GM12864 (cell line): ENCODE measurements at places on chromosomes 4 and X.

GRCh38 chrX:125004799-125005198 is 314.9 kb upstream of the TEX13C start:
- no peak for DNase-seq

DNA sequence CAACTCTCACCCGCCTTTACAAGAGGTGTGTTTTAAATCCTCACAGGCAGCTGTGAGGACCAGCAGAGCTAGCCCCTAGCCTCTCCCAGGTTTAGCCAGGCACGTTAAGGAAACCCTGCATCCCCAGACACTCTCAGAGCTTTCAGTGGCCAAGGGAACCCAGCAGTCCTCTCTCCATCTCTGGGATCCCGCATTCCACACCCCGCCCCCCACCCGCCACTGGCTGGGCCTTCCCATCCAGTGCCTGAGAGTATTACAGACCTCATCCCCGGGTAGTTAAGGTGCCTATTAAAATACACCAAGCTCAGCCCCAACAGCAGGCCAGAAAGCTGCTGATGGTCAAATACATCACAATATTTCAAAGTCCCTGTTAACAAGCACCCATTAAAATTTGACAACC is 256.2 kb downstream of the BCOR start:
- no peak for DNase-seq

GRCh38 chr4:107665001-107665400 is 55.0 kb downstream of the PAPSS1 start:
- DNase-seq, result no peak

DNA sequence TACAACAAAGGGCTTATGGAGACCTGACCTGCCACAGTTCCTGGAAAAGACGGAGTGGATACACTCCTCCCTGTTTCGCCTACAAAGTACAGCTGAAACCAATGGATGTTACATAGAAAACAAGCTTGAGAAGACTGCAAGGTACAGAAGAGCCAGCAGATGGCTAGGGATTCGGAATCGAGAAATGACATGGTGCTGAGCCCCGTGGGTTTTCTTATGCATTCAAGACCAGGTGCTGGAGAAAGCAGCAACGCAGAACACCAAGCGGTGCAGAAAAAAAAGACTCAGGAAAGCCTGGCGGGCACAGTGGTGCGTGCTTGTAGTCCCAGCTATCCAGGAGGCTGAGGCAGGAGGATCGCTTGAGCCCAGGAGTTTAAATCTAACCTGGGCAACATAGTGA is 13.8 kb downstream of the TIMM17B start:
- no peak for DNase-seq

- no peak for DNase-seq
Measured at GRCh38 chr4:25635501-25635900, 20.1 kb upstream of the SLC34A2 start.

GRCh38 chr4:3673176-3673575 is 93.0 kb upstream of the ADRA2C start:
- no peak for DNase-seq

- DNase-seq, result no peak
Measured at GRCh38 chrX:13250826-13251580, 68.8 kb downstream of the ATXN3L start.

GRCh38 chrX:2264179-2265030 is 236.4 kb downstream of the DHRSX start:
- no peak for DNase-seq

- no peak for DNase-seq
Measured at GRCh38 chr4:52576326-52576725, 82.8 kb downstream of the USP46 start.

DNA sequence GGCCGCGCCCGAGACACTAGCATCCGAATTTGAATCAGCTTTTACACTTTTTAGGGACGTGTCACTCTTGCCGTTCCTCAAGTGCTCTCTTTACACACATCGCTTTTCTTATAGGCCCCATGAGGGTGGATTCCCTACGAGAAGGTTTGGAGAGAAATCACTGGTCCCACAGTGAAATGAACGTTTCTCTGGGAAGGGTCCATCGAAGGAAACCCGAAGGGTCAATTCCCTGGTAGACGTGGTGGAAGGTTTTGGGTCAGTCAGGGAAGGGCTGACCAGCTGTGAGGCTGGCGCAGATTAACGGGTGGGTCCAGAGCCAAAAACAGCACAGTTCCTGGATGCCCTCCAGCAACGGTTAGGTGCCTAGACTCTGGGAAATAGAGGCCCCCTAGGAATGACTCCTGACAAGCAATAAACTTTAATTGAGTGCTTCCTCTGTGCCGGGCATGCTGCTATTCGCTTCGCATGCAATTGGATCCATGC is 35.9 kb downstream of the ETDC start:
- no peak for DNase-seq

GRCh38 chr4:172778583-172778982 is 390.0 kb upstream of the GALNT7 start:
- DNase-seq, result no peak

DNA sequence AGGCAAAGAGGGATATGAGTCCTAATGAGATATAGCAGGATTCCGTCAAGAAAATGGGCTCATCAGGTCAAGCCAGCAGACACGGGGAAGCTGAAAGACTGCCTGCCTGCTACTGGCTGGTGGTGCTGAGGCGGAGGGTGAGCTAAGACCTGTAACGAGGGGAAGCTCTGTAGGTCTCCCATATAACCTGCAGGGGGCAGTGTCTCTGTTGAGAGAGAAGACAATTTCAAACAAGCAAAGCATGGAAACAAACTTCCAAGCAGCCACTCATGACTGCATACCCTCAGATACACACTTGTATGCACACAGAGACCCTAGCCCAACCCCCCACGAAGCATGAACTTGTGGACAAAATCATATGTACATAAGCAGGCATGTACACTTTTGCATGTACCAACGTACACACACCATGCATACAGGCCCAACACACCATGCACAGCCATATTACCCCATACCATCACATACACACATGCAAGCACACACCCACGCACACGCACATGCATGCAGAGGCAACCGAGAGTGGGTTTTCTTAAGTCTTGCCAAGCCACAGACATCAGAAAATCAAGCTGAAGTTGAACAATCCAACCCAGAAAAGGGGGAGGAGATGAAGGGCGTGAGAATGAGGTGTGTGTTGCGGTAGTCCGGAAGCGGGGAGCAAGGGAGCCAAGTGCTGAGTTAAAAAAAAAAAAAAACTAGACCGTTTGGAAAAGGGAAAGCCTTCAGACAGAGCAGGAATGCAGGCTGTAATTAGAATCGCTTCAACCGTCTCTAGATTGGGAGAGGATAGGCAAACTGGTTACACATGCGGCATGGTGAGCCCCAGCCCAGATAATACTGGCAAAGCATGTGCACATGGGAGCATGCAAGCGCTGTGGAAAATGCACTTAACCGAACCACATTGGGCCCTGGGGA is 71.0 kb downstream of the PJA1 start:
- DNase-seq, result peak; percentile 1

- no peak for DNase-seq
Measured at GRCh38 chrX:116277351-116278225, 107.0 kb downstream of the AGTR2 start.

DNA sequence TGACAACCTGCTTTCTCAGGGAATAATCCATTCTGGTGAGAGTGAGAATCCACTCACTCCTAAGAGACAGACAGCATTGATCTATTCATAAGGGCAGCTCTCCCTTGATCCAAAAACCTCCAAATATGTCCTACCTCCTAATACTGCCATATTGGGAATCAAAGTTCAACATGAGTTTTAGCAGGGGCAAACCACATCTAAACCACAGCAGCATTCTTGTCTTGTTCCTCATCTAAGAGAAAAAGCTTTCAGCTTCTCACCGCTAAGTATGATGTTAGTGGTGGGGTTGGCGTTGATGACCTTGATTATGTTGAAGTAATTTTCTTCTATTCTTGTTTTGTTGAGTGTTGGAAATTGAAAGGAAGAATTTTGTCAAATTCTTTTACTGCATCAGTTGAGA is 69.6 kb downstream of the SERTM2 start:
- DNase-seq, result no peak

DNA sequence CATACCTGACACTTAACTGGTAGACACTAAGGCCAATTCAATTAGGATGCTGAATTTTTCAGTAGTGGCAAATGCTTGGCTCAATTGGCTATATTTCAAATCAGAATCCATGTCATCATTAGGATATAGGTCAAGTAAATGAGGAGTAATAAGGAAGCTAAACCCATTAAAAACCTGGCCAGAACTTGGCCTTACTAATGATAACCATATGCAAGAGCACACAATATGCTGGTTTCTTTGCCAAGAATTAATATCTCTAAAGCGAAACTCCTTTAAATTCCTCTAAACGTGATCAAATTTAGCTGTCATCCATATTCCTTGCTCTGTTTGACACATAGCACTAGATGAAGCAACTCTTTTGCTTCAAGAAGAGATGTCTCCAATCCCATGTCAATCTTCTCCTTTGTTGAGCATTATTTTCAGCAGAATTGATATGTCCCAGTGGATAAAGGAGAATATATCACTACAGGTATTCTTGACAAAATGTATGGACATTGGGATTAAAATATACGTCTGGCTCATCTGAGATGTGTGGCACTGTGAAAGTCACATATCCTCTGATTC is 206.1 kb upstream of the ANKRD50 start:
- no peak for DNase-seq

DNA sequence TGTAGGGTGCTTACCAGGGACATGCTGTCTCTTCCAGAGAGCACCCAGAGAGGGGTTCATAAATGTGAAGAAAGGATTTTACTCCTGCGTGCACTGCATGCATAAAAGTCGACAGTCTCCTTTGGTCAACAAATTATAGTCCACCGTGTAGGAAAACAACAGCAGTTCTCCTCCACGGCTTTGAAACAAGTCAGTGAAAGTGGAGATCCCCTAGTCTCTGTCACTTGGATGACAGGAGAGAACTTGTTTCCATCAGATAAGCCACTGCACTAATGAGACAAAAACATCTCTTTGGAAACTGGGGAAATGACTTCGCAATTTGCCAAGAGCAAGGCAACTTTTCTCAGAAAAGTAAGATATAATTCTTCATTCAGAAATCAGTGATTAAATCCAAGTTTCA is 9.7 kb downstream of the UNC5C start:
- DNase-seq, result no peak

DNA sequence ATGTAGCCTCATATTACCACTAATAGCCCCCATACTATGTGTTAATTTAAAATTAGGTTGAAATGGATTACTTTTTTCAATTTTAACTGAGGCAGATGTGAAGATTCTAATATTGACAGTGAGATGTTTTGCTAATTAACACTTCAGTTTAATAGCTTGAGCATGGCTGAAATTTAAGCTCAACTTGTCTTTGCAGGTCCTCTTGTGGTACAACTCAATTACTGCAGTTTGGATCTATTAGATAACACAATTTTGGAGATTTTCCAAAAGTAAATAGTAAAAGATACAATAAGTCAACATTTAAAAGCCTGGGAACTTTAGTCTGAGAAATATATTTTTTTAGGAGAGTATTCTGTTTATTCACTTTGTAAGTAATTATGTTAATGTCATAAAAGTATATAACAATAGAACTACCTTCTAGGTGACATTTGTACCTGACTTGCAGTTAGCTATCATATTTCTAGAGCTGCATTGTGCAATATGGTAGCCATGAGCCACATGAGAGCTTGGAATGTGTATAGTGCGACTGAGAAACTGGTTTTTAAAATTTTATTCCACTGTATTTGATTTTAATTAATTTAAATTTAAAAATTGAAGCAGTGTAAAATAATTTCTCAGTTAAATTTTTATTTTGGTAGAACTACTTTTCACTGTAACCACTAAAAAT is 73.1 kb upstream of the FMR1 start:
- DNase-seq, result no peak

DNA sequence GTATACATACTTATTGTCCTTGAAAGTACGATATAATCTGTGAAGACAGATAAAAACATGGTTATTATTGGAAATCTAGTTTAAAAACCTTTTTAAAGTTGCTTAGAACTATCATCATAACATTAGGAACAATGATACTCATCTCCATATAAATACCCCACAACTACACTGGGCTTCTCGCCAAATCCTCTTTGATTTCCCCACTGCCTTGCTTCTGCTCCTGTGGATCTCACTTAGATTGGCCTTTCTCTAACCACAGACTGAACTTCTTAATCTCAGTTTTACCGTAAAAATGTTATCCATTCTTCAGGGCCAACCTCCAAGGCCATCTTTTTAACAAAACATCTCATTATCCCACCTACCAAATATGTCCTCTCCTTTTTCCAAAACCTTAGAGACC is 77.6 kb downstream of the PRKG2 start:
- DNase-seq, result no peak

DNA sequence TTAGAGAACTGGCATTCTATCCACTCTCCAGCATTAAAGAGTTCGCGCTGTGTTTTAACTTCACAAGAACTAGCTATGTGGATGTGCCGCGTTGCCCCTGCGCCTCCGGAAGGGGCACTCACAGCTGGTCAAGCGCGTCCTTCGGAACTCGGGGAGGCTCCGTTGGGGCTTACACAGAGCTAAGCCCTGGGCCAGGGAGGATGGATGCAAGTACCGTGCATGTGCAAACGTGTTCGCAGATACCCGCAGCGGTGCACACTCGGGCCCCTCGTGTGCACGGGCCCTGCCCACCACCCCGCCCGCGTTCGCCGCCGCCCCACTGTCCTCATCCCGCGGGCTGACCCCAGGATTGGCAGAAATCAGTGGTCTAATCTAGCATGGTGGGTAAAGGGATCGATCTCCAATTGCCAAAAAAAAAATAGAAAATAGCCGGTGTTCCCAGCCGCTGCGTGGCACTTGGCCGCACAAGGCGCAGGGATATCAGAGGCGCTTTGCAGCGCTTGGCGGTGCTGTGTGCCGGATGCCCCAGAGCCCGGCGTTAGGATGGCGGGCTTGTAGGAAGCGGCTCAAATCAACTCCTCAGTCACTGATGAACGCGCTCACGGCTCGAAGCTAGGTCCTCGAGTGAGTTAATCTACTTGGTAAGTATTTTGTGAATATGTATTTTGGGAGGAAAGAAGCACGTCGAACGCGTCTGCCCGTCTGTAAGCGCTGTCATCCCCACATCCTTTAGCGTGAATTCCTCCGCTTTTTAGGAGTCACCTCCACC is 989 bp upstream of the PCDH10 start:
- DNase-seq, result no peak

DNA sequence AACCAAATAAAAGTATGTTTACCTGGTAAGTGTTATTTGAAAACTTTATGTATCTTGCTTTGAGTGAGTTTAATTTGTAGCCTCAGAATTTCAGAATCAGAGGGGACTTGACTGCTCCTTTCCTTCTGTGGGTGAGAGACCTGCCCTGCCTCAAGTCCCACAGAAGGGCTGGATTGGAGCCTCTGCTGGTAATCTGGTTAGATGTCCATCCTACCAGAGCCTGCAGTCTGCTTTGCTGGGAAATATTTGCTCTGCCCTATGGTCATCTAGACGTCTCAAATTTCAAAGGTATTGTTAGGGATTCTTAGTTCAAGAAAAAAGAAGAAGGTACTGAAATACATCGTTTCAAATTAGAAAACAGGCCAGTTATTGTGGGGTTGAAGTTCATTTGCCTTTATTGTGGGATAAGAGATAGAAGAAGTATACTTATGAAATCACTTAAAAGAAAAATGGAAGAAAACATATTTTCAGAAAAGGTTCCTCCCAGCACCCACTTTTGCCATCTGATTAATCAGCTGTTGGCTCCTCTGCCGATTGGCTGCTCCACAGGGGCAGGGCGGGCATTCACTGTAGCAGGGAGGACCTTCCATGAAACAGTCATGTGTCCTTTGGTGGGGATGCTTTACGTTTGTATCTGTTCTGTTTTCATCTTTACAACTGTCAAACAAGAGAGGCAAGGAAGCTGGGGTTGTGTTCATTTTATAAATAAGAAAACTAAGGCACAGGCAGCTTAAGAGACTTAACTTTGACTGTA is 73.3 kb upstream of the TLR2 start:
- DNase-seq, result no peak

- DNase-seq, result no peak
Measured at GRCh38 chrX:11609109-11609508, 56.6 kb downstream of the ARHGAP6 start.

GRCh38 chr4:6027392-6027791 is 9.2 kb upstream of the C4orf50 start:
- no peak for DNase-seq
